Endothelial cell (in vitro differentiated cells): ENCODE measurements at places on chromosomes 2 and 18.

DNA sequence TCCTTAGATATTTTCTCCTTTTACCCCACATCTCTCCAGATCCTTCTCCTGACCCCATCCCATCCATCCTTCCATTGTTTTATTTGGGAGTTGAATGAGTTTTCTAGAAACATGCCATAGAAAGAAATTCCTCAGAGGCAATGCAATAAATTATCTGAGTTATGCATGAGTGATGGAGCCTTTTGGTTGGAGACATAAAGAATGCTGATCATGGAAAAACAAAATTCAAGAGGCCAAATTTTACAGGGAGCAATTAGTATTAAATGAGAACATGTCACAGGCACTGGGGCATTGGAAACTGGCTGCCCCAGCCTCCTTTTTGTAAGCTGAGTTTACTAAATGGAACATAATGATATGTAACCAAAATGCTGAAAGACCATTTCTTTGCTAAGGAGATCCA is 74.2 kb upstream of the LCLAT1 start:
- no peak for DNase-seq

- DNase-seq, result no peak
Observed at GRCh38 chr2:144439993-144440392, 79.9 kb downstream of the ZEB2 start.

DNA sequence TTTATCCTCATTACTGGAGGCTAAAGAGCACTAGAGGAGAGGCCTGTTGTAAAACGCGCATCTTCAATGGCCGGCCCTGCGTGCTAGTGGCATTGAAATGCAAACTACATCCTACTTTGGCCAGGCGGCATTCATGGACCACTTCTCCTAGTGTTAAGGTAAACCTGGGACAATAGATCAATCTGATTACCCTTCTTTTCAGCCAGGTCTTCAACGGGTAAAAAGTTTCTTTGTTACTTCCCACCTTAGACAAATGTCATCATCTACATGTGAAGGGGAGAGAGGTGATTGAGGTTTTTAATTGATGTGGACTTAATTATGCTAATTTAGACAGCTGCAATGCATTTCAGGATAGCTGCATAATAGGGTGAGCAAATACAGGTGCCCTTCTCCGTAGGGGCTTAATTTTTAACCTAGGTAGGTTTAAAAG is 628.0 kb downstream of the ZEB2 start:
- DNase-seq, result no peak

DNA sequence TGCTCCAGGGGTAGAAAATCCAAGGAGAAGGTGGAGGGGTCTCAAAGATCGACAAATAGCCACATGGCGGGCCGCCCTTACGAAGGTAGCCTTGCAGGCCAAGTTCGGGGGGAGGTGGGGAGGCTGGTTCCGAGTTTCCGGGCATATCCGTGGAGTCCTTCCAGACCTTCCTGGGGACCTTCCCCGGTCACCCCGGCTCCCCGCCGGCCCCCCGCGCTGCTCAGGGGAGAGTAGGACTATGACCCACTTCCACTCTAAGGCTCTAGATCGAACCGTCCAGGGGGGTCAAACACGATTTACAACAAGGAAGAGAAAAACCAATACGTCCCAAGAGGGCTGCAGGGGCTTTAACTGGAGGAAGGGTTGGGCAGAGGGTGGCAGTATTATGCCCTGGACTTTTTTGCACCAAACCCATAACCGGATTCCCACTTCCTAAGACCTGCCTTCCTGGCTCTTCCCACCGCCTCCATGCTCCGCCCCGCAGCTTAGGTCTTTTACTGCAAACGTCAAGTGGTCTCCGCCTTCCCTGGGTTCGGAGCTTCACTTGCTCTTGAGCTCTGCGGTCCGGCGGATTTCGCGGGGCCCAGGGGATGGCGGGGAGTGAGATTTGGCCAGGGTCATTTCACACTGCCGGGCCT is 779 bp upstream of the LYPD6 start:
- peak; percentile 58 for DNase-seq

DNA sequence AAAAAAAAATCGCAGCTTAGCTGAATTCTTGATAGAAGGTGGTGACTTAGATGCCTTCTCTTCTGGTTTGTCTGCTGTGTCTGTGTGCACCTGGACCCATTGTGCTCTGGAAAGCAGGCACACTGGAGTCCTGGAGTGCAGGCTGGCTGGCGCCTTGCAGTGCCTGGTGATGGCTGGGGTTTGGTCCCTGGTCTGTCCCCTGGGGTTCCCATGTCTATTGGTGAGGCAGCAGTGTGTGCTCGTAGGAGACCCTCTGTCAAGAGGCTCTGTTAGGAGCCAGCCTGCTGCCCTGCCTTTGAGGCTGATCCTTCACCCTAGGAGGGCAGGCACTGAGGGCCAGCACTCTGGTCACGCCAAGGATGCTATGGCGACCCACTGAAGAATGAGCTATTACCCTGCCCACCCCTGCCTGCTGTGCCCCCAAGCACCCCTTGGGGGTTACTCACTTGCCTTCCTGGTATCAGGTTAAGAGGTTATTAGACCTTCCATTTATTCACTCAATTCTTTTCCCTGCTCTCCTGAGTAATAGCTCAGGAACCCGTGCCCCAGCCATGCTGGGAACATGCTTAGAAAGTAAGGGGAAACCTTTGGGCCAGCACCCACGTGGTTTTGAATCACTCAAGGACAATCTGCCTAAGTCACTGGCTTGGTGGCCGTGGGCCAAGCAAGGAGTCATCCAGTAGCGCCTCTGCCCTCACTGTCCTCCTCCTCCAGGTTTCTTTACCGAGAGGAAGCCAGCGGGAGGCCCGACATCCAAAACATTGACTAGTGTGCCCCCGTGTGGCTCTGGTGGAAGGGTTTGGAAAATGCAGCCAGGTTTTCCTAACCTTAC is 284.5 kb downstream of the PRKCE start:
- peak; percentile 75 for DNase-seq

DNA sequence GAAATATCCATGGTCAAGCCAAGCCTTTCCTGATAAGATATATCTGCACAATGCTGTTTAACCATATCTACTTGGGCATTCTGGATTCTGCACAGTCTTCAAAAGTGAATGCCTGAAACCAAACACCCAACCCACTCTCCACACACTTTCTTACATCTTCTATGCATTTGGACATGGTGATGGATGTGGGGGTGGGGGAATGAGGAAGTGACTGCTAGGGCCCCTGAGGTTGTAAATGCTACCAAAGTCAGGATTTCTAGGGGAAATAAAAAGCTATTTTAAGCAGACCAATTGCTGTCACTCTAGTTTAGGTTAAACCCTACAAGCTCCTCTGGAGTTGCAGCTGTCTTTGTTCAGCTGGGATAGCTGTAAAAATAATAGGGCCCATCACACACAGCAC is 26.7 kb upstream of the TGFA start:
- DNase-seq, result no peak

DNA sequence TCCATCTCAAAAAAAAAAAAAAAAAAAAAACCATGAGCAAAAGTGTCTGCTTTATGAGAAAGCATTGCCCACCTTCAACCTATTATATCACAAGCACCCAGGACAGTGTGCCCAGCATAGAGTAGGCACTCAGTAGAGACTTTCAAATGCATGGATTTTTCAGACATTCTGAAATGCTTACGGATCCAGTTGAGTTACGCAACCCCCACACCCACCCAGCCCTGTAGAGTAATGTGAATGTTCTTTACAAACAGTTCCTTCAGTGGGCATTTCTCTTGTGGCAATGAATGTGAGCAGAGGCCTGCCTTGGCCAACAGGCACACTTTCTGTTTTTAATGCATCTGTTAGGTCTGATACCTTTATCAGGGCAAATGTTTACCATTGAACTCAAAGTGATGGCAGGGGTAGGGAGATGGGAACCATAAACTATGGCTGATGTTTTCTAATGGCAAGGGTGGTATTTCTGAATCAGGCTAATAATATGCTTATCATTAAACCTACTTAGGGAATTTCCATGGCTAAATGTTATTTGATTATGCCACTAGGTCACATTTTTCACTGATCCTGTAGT is 65.0 kb upstream of the RPL31 start:
- DNase-seq, result no peak

- no peak for DNase-seq
Observed at GRCh38 chr2:96508521-96509113, 3.5 kb upstream of the NEURL3 start.

DNA sequence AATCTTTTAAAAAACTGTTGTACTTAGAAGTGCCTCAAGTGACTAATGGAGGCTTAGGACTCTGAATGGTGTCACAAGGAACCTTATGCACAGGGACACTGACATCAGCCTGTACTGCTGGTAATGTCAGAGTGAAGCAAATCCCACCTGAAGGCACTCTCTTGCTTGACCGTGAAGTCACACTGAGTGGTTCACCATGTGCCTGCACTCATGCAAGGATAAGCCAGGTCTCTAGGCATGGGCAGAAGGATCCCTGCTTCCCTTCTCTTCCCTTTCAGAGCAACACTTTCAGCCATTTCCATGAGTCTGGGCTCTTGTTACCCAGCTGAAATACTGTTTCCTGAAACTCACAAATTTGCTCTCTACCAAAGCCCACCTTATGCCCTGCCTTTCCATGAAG is 123.0 kb downstream of the NEDD4L start:
- no peak for DNase-seq

DNA sequence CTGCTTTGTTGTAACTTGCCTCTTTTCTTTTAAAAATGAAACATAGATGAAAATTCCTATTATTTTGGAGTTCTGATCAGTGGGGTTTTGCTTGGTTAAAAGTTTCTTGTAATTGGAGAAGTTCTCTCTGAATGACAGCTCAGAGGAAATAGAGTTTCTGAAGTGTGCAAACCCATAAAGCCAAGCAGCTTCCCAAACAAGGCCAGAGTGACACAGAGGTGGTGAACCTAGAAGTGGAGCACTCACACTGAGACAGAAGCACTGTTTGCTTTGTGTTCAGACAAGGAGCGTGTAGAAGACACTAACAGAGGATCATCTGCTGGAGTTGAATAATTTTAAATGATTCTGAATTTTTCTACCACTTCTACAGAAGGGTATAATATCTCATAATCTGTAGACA is 49.2 kb downstream of the FBXO48 start:
- no peak for DNase-seq

GRCh38 chr2:33607905-33608304 is 8.8 kb upstream of the FAM98A start:
- no peak for DNase-seq

GRCh38 chr2:138559641-138560040 is 58.1 kb downstream of the SPOPL start:
- no peak for DNase-seq

GRCh38 chr2:43699761-43700160 is 23.5 kb upstream of the C1GALT1C1L start:
- DNase-seq, result no peak

GRCh38 chr2:50962731-50963130 is 69.2 kb downstream of the NRXN1 start:
- DNase-seq, result no peak

DNA sequence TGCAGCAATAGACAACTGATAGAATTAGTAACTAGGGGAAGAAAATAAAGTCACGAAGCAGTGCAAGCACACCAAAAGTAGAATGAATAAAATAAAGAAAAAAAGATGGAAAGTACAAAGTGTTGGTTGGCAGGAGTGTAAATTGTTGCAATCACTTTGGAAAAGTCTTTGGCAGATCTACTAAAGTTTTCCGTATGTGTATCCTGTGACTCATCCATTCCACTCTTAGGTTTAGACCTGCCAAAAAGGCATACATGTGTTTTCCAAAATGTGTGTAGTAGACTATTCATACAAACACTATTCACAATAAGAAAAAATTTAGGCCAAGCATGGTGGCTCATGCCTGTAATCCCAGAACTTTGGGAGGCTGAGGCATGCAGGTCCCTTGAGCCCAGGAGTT is 282.1 kb upstream of the FSIP2 start:
- DNase-seq, result no peak

GRCh38 chr18:62610701-62611411 is 88.0 kb downstream of the ZCCHC2 start:
- DNase-seq, result no peak

DNA sequence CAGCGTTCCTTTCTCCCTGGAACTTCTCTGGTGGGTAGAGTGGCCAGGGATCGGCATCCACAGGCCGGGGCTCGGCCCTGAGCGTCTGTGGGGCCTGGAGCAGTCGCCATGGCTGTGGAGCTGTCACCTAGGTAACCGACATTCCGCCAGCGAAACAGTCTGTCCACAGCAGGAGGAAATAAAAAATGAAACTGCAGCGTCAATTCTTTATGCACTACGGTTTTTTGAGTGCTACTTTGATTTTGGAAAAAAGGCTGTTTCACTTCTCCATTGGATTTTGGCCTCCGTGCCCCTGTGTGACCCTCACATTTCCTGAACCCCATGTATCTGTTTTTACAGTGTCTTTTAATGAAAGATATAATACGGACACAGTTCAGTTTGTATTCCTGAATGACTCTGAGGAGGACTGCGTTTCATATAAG is 163.4 kb downstream of the LDLRAD4 start:
- DNase-seq, result peak; percentile 23

GRCh38 chr2:137826373-137827372 is 137.6 kb upstream of the HNMT start:
- DNase-seq, result no peak

DNA sequence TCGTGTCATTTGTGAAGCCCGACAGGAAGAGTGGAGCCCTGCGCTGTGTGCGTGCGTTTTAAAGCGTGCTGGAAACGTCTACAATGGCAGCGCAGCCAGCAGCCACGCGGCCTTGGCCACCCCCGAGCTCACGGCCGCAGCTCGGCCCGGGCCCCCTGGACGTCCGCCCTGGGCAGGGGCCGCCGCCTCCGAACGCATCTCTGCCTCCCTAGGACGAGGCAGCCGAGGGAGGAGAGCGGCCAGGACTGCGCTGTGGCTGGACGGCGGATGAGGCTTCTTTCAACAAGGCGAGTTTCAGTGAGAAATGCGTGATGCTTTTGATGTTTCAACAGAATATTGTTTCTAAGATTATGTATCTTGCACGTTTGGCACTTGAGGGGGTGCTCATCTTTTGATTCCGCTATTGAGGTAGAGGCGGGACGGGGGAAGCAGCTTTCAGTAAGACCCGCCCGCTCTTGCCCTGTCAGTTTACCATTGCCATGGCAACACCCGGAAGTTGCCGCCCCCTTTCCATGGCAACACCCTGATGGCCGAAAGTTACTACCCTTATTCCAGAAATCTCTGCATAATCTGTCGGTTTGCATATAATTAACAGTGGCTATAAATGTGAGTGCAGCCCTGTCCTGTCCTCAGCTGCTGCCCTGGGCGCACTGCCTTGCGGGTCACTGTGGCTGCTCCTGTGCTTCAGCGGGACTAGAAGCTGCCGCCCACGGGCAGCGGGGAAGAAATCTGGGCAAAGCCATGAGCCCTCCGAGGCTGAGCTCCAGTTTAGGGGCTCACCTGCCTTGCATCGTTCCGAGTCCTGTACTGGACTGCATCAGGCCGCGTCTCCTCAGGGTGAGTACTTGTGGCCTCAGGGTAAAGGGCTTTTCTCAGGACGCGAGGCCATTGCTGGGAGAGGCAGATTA is 38.6 kb downstream of the ADNP2 start:
- peak; percentile 73 for DNase-seq
